ENCODE measurements at places on chromosomes 1 and 21.

- no peak for ATAC-seq
Observed at GRCh38 chr1:151050051-151050688, 2.6 kb downstream of the C1orf56 start.

GRCh38 chr1:53294567-53294966 is 33.3 kb downstream of the LRP8 start:
- ATAC-seq: peak; percentile 78

- peak; percentile 37 for ATAC-seq
Observed at GRCh38 chr1:181482521-181483284, 614 bp upstream of the CACNA1E start.

DNA sequence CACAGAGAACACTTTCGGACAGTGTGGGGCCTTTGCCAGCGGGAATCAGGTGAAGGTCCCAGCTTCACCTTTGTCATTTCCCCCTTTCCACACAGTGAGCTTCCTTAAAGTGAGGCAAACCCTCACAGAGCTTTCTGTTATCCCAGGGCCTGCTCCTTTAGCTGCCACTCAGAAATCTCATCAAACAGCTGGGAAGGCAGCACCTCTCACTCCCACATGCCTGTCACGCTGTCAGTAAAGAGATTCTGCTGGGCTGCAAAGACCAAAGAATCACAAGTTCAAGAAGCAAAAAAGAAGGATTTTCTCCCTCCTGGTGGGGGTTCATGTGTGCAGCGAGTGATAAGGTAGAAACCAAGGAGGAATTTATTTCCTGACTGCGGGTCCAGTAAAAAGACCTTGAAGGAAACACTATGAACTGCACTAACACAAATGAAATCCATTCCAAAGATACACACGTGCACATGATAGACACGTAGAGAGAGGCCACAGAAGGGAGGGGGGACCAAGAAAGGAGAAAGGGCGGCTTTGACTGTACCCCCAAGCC is 44.0 kb downstream of the HTR6 start:
- ATAC-seq: no peak

DNA sequence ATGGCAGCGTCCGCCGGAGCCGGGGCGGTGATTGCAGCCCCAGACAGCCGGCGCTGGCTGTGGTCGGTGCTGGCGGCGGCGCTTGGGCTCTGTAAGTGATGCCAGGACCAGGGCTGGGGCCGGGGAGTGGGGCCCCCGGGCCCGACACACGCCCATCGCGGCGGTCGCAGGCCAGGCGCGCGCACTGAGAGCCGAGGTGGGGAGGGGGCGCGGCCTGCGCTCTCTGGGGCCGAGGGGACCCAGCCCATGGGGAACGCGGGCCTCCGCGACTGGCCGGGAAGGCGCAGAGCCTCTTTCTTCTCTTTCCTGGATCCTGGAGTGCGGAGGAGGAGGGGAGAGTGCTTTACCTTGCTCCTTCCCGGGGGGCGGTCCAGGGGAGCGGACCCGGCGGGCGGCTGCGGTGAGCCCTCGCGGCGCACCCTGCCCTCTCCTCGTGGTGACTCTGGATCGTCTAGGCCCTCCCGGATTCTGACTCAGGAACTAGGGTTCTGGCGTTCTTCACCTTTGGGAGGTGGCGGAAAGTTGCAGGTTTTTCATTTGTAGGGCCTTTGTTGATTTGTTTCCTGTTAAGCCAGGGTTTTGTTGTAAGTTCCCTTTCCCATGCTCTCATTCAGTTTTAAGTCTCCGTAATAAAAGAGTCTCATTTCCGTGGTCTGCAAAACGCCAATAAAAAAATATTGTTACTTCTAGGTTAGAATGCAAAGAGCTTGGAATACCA is 529 bp downstream of the MPZL1 start:
- ATAC-seq: peak; percentile 81

- peak; percentile 67 for ATAC-seq
Observed at GRCh38 chr1:41891199-41891896, 27.4 kb downstream of the HIVEP3 start.

- no peak for ATAC-seq
Observed at GRCh38 chr1:91797164-91797563, 88.8 kb downstream of the TGFBR3 start.

- ATAC-seq: no peak
Observed at GRCh38 chr1:180952657-180953013, 39.9 kb downstream of the KIAA1614 start.

DNA sequence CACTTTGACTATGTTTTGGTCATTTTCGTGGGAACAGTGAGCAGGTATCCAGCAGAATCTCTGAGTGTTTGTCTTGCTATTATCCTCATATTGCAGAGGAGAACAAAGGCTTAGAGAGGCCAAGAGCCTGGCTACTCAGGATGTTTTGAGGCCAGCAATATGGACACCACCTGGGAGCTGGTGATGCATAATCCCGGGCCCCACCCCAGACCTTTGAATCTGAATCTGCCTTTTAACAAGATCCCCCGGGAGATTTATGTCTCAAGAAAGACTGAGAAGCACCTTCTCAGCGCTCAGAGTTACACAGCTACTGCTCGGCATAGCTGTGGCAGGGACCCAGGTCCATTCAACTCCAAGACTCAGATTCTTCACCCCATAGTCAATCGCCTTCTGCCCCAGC is 72.8 kb downstream of the PTPRU start:
- no peak for ATAC-seq

GRCh38 chr1:90114521-90115141 is 119.7 kb downstream of the ZNF326 start:
- ATAC-seq: no peak

DNA sequence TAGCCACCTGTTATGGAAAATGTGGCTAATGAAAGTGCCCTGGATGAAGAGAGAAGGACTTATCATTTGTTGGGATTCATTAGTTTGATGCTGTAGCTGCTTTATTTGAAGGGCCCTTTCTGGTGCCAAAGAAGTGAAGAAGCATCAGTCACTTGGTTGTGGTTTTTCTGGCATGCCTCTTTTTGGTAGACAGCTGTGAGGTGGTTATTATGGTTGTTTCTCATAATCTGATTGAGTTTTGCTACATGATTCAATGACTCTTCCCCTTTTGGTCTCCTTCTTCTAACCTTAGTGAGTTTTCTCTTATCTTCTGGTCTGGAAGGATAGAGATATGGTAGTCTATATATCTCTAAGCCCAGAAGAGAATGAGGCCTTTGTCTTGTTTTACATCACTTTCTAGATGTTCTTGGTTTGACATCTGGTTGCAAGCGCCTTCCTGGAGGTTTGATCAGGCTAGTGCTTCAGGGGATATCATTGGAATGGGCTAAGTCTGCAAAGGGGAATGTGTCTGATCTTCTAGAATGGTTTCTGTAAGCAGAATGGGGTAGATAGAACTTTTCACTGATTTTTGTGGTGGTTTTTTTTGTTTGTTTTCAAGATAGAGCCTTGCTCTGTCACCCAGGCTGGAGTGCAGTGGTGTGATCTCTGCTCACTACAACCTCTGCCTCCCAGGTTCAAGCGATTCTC is 26.0 kb downstream of the ARID1A start:
- ATAC-seq: no peak

GRCh38 chr1:181179987-181180365 is 91.5 kb downstream of the IER5 start:
- no peak for ATAC-seq

- ATAC-seq: peak; percentile 1
Observed at GRCh38 chr21:41360072-41360821, 1.6 kb upstream of the MX2 start.

GRCh38 chr1:116981521-116982037 is 20.0 kb upstream of the CD101 start:
- ATAC-seq: no peak

DNA sequence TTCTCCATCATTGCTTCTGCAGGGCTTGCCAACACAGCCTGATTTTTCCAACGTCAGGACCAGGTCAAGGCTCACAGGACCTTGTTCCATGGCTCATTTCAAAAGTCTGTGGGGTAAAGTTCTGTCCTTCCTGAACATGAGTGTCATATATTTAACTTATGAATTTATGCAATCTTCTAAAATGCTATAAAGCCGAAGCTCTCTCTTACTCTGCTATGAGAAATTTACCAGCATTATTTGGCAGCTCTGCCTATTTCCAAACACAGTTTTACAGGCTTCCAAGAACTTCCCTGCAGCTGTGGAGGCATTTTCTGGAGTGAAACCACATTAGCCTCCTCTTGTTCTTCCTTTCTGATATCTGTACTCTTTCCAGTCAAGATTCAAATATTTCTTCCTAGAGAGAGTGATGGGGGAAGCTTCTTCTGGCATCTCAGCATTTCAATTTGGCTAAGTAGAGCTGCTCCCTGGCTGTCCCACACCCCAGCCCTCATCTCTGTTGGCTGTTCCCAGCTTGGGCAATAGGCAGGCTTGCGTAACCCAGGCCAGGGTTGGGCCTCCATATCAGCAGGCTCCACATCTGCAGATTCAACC is 15.6 kb upstream of the HMGCS2 start:
- ATAC-seq: peak; percentile 56

- no peak for ATAC-seq
Observed at GRCh38 chr21:16198546-16198945, 468.8 kb downstream of the USP25 start.

DNA sequence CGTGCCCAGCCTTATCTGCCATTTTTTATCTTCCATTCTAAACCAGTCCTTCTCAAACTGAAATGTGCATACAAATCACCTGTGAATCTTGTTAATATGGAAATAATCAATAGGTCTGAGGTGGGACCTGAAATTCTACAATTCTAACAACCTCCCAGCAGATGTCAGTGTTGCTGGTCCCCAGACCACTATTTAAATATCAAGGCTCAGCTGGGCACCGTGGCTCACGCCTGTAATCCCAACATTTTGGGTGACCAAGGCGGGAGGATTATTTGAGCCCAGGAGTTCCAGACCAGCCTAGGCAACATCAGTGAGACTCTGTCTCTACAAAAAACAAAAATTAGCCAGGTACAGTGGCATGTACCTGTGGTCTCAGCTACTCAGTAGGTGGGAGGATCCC is 4.1 kb downstream of the UQCRHL start:
- ATAC-seq: no peak

DNA sequence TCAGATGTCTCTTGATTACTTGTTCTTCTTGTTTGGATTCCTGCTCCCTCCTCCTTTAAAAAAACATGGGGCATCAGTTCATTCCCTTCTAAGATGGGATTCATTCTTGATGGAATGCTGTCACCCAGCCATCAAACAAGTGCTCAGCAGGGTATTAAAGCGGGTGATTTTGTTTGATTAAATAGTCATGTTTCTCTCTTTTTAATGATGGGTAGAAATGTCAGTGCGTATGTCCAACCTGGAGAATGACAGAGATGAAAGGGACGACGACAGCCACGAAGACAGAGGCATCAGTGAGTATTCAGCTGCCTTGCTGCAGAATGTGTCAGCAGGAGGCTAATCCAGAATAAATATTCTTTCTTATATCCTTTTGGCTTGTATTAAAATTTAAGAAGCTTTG is 63.8 kb upstream of the RAVER2 start:
- no peak for ATAC-seq
